Renal cortex interstitium (tissue), 15 donors: ENCODE measurements at places on chromosomes 6 and 20.
A peak's percentile ranks its signal among the peaks of the same experiment; 100 is the strongest.

DNA sequence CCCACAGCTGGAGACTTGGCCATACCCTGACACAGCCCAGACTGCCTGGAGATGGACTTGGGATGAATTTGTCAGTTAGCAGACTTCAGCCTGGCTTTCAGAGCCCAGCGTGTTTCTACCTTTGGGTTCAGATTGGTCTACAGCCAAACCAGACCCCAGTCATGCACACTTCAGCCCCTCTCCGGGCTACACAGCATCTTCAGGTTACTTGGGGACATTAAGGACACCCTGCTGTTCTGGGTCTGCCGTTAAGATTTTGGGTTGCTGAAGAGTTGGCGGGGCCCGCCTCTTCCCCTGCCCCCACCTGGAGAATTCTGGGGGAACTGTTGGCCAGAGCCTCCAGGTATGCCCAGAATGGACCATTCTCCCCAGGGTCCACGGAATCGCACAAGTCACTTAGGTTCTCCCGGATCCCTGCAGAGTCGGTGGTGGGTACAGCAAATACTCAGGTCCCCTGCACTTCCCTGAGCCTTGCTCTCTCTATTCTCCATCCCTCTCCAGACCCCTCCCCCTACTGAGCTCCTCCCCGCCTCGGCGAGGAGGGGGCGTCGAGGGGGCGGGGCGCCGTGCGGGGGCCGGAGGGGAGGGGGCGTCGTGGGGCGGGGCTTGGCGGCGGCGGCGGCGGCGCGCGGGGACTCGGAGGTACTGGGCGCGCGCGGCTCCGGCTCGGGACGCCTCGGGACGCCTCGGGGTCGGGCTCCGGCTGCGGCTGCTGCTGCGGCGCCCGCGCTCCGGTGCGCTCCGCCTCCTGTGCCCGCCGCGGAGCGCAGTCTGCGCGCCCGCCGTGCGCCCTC lies at the start of gene PTK7:
Gene PTK7, plus strand, starts transcription at position 645 of the 794 bp plus-strand sequence. CDS start 175 bp downstream, outside the sequence.
- DNase-seq: no peak

DNA sequence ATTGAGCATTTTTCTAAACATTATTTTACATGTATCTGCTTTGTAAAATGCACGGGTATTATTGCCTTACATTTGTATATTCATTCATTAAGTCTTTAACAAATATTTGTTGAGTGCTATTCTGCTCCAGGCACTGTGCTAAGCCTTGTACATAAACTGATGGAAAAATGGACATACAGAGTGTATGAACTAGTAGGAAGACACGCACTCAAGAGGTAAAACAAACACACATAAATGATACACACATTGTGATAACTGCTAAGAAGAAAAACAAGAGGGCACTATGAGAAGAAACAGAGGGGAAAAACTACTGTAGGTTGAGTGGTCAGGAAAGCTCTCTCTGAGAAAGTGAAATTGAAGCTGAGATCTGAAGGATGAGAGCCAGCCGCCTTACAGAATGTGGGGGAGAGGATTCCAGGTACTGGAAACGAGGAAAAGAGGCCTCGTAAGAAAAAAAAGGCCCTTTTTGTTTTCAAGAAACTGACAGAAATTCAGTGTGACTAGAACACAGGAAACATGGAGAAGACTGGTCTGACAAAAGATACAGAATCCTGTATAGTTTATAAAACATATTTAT lies 117.5 kb downstream of the EYA4 start:
- no peak for DNase-seq

- no peak for DNase-seq
Observed at GRCh38 chr6:116761779-116762178, 3.7 kb downstream of the FAM162B start.

- DNase-seq: no peak
Observed at GRCh38 chr6:50966532-50966931, 147.9 kb downstream of the TFAP2B start.

DNA sequence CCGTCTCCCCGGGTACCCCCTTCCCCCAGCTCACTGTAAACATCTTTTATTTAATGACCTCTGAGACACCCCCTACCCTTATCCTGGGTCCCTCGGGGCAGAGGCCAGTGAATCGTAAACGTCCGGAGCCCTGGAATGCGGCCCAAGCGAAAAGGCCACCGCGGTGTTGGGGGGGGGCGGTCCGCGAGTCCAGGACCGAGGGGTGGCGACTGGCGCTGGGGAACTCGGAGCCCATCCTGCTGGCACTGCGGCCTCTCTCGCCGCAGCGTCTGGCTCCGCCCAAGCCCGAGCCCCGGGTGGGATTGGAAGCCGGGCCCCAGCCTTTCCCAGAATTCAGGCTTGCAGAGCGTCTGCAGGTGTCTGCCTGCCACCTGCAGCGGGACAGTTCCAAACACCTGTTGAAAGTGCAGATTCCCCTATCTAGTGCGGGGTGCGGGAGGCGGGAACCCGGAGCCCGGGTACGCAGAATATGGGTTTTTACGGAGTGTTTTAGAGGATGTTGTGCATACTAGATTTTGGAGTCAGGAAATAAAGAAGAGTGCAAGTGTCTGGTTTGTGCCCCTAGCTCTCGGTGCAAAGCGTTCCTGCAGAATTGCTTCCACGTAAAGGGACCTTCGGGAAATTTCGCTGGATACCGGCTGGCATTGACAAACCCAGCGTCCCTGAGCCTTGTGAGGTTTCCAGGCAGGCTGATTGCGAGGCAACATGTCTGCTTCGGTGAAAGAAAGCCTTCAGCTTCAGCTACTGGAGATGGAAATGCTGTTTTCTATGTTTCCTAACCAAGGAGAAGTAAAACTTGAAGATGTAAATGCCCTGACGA lies 800 bp downstream of the RWDD2A start:
- DNase-seq: no peak

DNA sequence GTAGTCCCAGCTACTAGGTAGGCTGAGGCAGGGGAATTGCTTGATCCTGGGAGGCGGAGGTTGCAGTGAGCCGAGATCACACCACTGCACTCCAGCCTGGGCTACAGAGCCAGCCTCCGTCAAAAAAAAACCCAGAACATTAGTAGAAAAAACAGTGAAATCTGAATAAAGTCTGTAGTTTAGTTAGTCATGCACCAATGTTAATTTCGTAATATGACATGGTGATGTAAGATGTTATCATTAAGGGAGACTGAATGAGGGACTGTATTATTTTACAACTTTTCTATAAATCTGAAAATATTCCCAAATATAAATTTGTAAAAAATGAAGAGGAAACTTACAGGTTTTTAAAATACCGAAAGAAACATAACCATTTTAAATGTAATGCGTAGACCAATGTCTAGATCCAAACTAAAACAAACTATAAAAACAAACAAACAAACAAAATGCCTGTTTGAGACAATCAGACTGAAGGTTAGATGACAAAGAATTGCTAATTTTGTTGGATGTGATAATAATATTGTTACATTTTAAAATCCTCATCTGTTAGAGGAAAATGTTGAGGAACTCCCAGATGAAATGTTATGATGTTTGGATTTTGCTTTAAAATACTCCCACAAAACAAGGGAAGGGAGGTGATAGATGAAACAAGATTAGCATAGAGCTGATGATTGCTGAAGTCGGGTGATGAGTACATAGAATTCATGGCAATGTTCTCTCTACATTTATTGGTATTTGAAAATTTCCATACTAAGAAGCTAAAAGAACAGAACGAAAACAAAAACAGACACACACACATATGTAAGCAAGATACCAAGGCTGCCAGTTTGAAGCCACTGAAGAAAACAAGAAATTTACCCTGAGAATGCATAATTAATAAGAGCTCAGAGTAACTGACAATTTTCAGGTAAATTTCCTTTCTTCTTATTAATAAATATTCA lies 1.8 kb downstream of the GSTA4 start:
- DNase-seq: no peak

- DNase-seq: no peak
Observed at GRCh38 chr6:2911171-2911570, 8.1 kb upstream of the SERPINB9 start.

DNA sequence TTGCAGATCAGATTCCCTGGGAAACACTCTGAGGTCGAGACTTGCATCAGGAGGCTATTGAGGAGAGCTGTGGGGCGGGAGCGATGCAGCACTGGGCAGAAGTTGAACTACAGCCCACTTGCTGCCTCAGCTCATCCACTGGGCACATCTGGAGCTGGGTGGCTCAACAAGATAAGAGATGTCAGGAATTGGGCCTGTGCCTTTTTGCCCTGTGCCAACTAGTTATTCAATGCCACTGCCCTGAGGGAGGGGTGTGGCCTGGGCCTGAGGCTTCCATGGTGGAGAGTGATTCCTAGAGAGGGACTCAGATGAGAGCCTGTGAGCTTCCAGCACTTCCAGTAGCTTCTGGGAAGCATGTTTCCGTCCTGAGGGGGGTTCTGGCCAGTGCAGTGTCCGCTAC lies 32.7 kb downstream of the BRPF3 start:
- no peak for DNase-seq

DNA sequence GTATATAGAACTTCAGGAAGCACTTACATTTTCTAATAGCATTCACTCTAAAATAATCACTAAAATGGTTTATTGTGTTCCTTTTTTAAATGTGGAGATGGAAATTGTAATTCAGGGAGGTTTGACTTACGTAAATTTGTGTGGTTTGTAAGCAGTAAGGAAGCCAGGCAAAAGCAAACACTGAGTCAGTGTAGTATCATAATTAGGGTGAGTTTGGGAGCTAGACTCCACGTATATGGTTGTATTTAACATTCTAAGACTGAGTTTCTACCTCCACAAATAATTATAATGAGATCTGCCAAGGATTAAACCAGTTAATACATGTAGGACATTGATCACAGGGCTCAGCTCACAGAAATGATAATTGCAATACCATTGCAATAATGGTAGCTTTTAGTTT lies 425.5 kb downstream of the CBLN4 start:
- no peak for DNase-seq

DNA sequence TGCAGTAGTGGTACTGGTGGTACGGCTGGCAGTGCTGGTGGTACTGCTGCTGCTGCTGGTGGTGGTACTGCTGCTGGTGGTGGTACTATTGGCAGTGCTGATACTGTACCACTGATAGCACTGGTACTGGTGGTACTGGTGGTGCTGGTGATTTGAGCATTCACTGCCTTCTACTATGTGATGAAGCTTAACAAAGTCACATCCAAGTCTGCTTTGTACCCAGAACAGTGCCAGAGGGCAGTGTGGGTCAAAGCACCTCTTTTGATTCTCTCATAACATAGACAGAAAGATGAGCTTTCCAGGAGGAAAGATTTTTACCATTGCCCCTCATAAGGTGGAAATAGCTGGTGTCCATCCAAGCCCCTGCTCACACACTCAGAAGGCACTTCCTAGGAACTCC lies 48.7 kb downstream of the ANKRD6 start:
- DNase-seq: no peak

DNA sequence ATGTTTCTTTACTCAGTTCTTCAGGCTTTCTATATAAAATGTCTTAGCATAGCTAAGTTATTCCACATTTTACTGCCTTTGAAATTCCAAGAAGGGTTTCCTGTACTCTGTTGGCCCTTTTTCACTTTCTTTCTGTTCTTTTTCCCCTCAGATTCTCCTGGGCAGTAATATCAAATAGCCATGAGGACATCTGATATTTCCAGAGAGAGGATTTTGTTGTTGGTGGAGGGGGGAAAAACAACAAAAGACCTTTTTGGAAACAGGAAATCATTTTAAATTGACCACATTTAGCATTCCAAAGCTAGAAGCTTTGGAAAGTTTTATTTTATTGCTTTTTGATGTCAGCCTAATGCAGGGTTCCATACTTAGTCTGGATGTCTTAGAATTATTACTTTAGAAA lies 445.4 kb downstream of the GJA1 start:
- no peak for DNase-seq

DNA sequence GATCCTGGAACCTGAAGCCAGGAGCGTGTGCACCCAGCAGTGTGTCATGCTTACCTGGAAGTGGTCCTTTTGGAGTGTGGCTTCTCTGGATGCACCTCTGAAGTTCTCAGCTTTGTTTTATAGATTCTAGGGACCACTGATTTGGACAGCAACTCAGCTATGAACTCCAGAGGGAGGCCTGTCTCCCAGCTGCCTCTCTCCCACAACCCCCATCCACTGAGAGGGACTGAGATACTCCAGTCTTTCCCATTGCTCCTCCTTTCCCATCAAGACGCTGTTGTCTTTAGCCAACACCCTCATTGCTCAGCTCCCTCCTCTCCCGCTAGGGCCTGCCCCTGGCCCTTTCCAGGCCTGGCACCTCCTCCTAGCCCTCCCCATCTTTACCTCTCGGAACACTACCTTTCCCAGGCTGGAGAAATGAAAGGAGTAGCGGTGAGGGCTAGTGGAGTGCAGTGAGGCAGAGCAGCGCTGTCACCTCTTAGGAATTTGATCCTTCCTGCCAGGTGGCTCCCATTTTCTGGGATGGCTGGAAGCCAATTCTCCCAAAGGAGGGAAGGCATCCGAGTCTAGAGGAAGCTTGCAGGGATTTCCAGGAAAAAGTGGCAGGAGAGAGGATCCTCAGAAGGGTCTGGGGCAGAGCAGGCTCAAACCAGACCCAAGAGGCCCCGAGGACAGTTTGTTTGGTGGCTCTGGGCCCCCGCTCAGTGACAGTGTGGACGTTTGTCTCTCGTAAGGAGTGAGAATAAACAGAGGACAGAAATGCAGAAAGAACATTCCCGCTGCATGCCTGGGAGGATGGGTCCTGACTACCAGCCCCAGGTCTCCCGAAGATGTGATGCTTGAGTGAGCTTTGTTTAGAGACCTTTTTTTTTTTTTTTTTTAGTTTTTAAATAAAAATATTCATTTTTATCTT lies at the start of gene LRRN4:
Gene LRRN4, minus strand, starts transcription at position 285 of the 913 bp plus-strand sequence. CDS start 1,261 bp downstream, outside the sequence.
- DNase-seq: peak; percentile 67

DNA sequence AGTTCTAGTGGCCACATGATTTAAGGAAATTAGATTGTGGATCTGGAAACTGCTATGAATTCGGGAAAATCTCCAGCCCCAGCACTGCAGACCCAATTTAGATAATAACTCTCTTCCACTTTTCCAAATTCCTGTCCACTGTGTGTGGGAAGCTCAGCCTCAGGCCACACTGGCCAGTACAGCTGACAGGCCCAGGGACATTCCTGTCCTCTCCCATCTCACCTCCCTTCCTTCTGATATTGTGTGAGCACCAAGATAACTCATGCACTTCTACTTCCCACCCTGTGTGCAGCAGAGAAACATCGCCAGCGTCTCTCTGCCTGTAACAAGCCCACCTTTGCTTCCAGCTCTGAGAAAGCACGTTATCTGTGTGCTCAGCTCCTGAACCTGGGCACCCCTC lies 145.1 kb upstream of the RREB1 start:
- DNase-seq: no peak
